ENCODE measurements at places on chromosomes 1 and 21. TPM values are rescaled to one million over a fixed set of nuclear protein-coding genes. Genes with fewer than 3 reads are reported as not detected.

The SLAMF1 gene
- 0.30 TPM for total RNA-seq

The NR0B2 gene
- not detected for total RNA-seq

The EDN2 gene
- total RNA-seq = not detected

The HTR6 gene
- 0.57 TPM for total RNA-seq

The SRRM1 gene
- total RNA-seq = 184 TPM

The CFAP107 gene
- total RNA-seq = not detected

The SPRR2E gene
- not detected for total RNA-seq

The SH2D1B gene
- 0.12 TPM for total RNA-seq

The CHI3L1 gene
- total RNA-seq = not detected

The PLA2G5 gene
- not detected for total RNA-seq

DNA sequence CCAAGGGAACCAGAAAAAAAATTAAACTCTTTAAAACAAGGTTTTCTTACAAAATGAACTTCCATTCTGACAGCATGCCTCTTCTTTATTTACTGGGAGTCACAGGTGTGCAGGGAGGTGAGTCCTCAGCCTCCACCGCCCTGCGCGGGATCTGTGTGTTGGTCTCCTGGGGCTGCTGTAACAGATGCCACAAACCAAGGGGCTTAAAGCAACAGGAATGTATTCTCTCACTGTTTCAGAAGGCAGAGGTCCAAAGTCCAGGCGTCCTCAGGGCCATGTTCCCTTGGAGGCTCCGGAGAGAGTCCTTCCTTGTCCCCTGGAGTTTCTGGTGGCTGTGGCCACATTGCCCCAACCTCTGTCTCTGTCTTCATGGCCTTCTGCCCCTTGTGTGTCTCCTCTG lies 123.6 kb upstream of the C1orf174 start:
- DNase-seq = no peak

DNA sequence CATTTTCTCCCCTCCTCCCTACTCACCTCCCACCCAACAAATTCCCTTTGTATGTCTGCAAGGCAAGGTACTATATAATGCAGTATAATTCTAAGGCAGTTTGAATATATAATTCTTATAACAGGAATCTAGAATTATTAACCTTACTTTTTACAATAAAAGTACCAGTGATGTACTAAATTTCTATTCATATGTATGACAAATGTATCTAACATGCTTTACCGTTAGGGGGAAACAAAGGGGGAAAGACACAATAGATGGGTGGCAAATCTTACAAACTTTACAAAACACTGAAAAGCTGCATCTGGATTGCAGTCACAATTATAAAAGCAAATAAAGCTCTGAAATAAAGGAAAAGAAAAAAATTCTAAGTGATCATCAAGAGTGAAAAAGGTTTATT lies 2.3 kb downstream of the PIK3R3 start:
- no peak for DNase-seq

- no peak for DNase-seq
Observed at GRCh38 chr1:106613861-106614260, 442.6 kb upstream of the PRMT6 start.

- DNase-seq = no peak
Observed at GRCh38 chr1:92273039-92273438, 25.7 kb downstream of the GLMN start.

DNA sequence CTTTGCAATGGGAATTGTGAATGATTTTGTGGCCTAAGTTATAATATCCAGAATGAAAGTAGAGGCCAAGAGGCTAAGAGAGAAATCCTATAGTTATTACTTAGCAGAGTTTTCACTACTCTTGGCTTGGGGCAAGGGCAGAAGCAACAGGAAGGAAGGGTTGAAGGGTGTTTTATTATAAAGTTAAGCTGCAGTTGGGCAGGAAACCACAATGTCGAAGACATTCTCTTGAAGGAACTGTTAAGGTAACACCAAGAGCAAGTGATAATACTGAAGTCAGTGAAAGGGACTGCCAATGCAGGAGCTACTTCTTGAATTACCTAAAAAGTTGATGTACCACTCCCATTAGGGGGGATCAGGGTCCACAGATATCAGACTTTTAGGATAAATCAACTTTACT lies 8.3 kb downstream of the XCL2 start:
- no peak for DNase-seq

DNA sequence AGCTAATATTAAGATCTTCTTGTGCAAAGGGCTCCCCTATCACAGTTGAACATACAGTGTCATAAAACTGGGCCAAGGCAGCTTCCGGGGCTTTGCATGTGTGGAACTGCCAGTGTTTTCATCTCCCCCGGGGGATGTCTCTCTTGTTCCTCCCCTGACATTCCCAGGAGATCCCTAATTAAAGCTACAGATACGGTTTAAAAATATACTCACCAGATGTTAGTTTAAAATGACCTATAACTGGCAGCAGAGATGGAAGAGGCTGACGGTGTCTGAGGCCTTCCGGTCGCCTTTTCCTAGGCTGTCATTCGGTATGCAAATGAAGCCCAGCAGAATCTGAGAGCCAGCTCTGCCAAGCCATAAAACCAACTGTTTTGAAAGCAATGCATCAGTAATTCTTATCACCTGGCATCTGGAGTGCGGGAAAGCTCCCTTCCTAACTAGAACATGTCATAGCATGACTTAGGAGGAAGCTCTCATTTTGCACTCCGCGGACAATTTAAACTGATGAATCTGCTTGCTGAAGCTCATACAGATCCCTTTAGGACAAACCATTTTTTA lies 436.5 kb upstream of the VAMP3 start:
- DNase-seq = no peak

- DNase-seq = no peak
Observed at GRCh38 chr1:107623431-107623830, 341.5 kb downstream of the VAV3 start.

- DNase-seq = no peak
Observed at GRCh38 chr1:30596891-30597290, 126.5 kb downstream of the MATN1 start.

- DNase-seq = no peak
Observed at GRCh38 chr1:14737561-14738094, 139.1 kb downstream of the KAZN start.

- no peak for DNase-seq
Observed at GRCh38 chr1:107940701-107941100, 24.3 kb downstream of the VAV3 start.

GRCh38 chr1:108054396-108054795 lies 89.4 kb upstream of the VAV3 start:
- DNase-seq = no peak

GRCh38 chr1:11645670-11646265 lies 8.5 kb downstream of the FBXO2 start:
- DNase-seq = peak; percentile 62

Measured in HCT116 (cell line).